ENCODE measurements at places on chromosomes 4 and X. TPM values are rescaled to one million over a fixed set of nuclear protein-coding genes. Genes with fewer than 3 reads are reported as not detected.

Gene FHIP1A
- total RNA-seq = 0.09 TPM

Gene GPR143
- total RNA-seq = 0.21 TPM

Gene NR0B1
- total RNA-seq = 22.4 TPM

Gene SOWAHB
- 0.02 TPM for total RNA-seq

Gene MAOA
- total RNA-seq = 1.2 TPM

Gene GNRHR
- not detected for total RNA-seq

Gene OCIAD2
- total RNA-seq = 98.5 TPM

Gene AMBN
- not detected for total RNA-seq

Gene NXF2B
- total RNA-seq = not detected

Gene MCF2
- total RNA-seq = 0.05 TPM

Gene DUX4
- total RNA-seq = not detected

Gene UGT8
- 0.14 TPM for total RNA-seq

Gene HSFX2
- 0.18 TPM for total RNA-seq

Gene GPR119
- not detected for total RNA-seq

Gene WDR17
- 1.3 TPM for total RNA-seq

Gene UPF3B
- 16.2 TPM for total RNA-seq

Gene NAP1L2
- 0.94 TPM for total RNA-seq

Gene RPS6KA3
- 41.0 TPM for total RNA-seq

Gene XAGE5
- not detected for total RNA-seq

Gene C4orf50
- total RNA-seq = not detected

Gene NLGN3
- total RNA-seq = 0.84 TPM

Gene GPR50
- total RNA-seq = 0.20 TPM

Gene TMEM154
- 0.03 TPM for total RNA-seq

Gene CENPVL3
- total RNA-seq = 0.08 TPM

Gene MAML3
- total RNA-seq = 13.7 TPM

Gene SPANXN4
- not detected for total RNA-seq

Gene IL13RA2
- total RNA-seq = 0.08 TPM

Gene MAGEA12
- total RNA-seq = 0.29 TPM

Data from A549 treated with AZD2906 at 1 μM for 4 hours (cell line).